ENCODE measurements at places on chromosomes 16 and 17.

DNA sequence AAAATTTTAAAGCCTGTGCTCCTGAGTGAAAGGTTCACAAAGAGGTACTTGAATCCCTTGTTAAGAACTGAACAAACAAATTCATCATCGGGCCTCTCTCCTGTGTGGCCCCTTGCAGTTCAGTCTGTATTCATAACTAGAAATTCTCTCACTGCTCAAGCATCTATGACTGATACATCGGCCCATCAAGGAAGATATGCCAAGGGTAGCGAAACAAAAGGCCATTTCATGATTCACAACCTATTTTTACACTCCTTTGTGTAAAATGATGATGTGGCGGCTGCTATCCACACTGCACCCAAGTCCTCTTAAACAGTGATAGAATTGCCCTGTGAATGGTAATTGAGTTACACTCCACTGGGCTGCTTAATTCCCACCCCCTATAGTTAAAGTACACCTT, 204.6 kb downstream of the STX8 start:
- no peak for DNase-seq

DNA sequence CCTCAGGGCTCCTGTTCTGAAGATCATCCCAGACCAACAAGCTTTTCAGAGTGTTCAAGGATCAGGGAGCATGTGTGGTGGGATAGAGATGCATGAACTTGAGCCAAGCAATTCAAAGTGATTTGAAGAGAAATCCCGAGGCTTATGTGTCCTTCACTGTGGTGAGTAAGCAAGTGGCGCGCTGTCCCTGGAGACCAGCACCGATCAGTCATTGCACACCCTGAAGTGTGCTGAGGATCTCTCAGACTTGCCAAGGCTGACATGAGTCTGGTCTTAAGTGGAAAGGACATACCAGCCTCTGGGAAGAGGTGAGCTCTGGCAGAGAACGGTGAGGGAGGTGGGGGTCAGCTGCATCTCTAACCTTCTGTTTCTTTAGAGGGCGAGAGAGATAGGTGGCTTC, 43.8 kb upstream of the CDH13 start:
- no peak for DNase-seq

GRCh38 chr16:14308368-14308723, 237.2 kb downstream of the MRTFB start:
- DNase-seq: no peak

GRCh38 chr16:52773026-52773425, 226.1 kb upstream of the TOX3 start:
- no peak for DNase-seq

DNA sequence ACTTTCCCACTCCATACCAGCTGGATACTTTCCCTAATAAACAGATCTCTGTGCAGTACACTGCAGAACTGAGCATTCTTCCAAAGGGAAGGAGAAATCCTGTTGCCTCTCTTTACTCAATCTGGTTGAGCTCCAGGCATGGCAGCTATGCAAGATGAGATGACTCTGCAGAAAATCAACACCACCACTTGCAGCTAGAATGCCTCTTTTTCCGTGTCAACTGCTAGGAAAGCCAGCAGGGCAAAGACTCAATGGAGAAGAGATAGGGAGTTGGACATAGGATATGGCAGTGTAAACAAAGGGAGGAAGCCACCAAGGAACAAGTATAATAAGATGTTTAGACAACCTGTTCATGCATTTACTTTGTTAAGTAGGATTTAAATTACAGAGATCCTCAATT, 40.4 kb upstream of the CORO6 start:
- no peak for DNase-seq

- no peak for DNase-seq
Measured at GRCh38 chr17:74833501-74834377, 25.9 kb downstream of the GRIN2C start.

GRCh38 chr17:35740997-35741931, 9.8 kb downstream of the RASL10B start:
- DNase-seq: no peak

DNA sequence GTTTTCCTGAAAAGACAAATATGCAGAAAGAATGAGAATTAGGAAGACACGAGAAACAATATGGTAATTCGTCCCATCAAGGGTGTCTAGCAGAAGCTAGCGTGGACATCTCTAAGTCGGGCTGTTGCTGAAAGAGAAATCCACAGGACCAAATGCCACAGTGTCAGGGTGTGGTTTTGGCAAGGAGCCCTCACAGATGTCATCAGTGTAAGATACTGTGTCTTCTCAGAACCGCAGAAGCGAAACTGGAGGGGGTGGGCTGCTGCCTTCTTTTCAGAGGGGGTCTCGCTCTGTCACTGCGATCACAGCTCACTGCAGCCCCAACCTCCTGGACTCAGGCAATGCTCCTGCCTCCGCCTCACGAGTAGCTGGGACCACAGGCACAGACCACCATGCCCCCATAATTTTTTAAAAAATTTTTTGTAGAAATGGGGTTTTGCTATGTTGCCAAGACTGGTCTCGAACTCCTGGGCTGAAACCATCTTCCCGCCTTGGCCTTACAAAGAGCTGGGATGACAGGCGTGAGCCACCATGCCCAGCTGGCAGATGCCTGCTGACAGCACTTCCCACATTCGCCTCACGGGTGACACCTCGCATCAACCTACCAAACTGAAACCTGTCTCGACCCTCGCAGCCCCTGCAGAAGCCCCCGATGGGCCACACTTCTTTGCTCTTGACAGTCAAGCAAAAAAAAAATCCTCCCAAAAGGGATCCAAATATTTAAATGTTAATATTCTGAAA, 26.2 kb downstream of the TRAP1 start:
- no peak for DNase-seq
